ENCODE measurements at places on chromosomes 11 and 22. TPM values are rescaled to one million over a fixed set of nuclear protein-coding genes. Genes with fewer than 3 reads are reported as not detected.

The DEUP1 gene
- not detected for total RNA-seq

The TEX54 gene
- not detected for total RNA-seq

The IGLL1 gene
- not detected for total RNA-seq

The GVQW3 gene
- total RNA-seq: 0.45 TPM

The SF1 gene
- total RNA-seq: 187 TPM

The FBLN1 gene
- 211 TPM for total RNA-seq

The LARGE2 gene
- 0.17 TPM for total RNA-seq

The SPDYC gene
- total RNA-seq: not detected

The TMEM86A gene
- 0.45 TPM for total RNA-seq

The CLMP gene
- 90.7 TPM for total RNA-seq

The SUSD2 gene
- total RNA-seq: 3.1 TPM

The ZNRF3 gene
- 5.5 TPM for total RNA-seq

The C11orf42 gene
- total RNA-seq: not detected

The PHF21B gene
- total RNA-seq: not detected

The CARNS1 gene
- total RNA-seq: not detected

The SCT gene
- not detected for total RNA-seq

The ROM1 gene
- 1.9 TPM for total RNA-seq

The SCGB1C1 gene
- not detected for total RNA-seq

The SAA4 gene
- not detected for total RNA-seq

The C11orf58 gene
- 170 TPM for total RNA-seq

The MUC6 gene
- not detected for total RNA-seq

The SLC25A22 gene
- 13.6 TPM for total RNA-seq

The CSF2RB gene
- total RNA-seq: not detected

The KIF18A gene
- 20.7 TPM for total RNA-seq

The MRGPRX2 gene
- not detected for total RNA-seq

The AQP11 gene
- total RNA-seq: 0.59 TPM

The EEF1G gene
- 1,643 TPM for total RNA-seq

The DAGLA gene
- 2.0 TPM for total RNA-seq

The TSGA10IP gene
- under 0.01 TPM for total RNA-seq

The LRRN4CL gene
- total RNA-seq: 10.9 TPM

The CARD16 gene
- total RNA-seq: 30.8 TPM

All from bronchus fibroblast of lung (primary cell).